Astrocyte (in vitro differentiated cells and primary cell): ENCODE measurements at places on chromosomes 4 and X. TPM values are rescaled to one million over a fixed set of nuclear protein-coding genes. Genes with fewer than 3 reads are reported as not detected.

GRCh38 chrX:119817130-119817690 is 25.8 kb upstream of the RPL39 start:
- H3K36me3 ChIP-seq = no peaks in the 10 kb centered on the region
- no peak overlapping the region for H3K4me3 ChIP-seq
- no peaks in the 10 kb centered on the region for H3K27me3 ChIP-seq
- no peaks in the 10 kb centered on the region for H3K4me1 ChIP-seq
- no peak for DNase-seq
- no peak overlapping the region for H3K27ac ChIP-seq

DNA sequence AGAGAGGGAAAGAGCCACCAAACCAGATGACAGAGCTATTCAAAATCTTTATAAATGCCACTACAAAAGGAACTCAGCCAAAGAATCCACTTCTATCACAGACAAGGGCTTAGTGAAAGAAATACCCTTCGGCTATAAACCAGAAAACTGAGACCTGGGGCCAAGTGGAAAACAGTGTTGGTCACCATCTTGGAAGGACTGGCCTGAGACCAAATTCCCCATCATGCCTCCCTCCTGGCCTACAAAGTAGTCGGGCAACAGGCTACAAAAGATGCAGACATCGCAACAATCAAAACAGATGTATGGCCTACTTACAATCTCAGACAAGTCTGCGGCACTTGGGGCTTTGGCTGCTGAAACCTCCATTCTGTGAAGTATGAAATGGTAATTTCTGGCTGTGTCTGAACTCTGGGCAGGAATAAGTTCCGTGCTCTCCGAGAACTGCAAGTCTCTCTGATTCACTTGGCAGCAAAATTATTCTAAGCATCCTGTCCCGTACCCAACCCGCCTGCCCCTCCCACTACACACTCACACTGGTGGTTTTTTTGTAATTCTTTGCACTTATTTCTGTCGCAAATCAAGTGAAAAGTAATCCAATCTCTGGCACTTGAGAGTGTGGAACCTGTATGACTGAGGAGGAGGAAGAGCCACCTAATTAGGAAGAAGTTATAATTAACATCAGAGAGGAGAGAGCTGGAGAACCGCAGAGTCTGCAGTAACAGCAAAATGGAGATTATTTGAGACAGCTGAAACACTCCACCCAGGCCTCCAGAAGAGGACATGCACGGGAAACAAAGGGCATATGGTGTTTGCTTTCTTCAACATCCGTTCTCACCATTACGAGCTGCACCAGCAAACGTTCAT is 87.8 kb downstream of the SH3KBP1 start:
- no peak overlapping the region for H3K4me3 ChIP-seq
- H3K27ac ChIP-seq = no peak overlapping the region
- H3K36me3 ChIP-seq = no peaks in the 10 kb centered on the region
- no peaks in the 10 kb centered on the region for H3K27me3 ChIP-seq
- peak; percentile 51 for DNase-seq

- no peak overlapping the region for H3K4me3 ChIP-seq
- no peaks in the 10 kb centered on the region for H3K27me3 ChIP-seq
- no peaks in the 10 kb centered on the region for H3K36me3 ChIP-seq
- no peak for DNase-seq
- no peaks in the 10 kb centered on the region for H3K4me1 ChIP-seq
Measured at GRCh38 chr4:93912146-93912545, 83.6 kb downstream of the ATOH1 start.

Gene ABCB7
- total RNA-seq = 18.0 and 21.4 TPM in 2 replicates

Gene C1QTNF7
- not detected in 2 replicates for total RNA-seq

- H3K4me1 ChIP-seq = peaks cover 7% of the 10 kb centered on the region
- H3K27ac ChIP-seq = no peak overlapping the region
- H3K27me3 ChIP-seq = no peaks in the 10 kb centered on the region
Measured at GRCh38 chr4:94897023-94897422, 139.3 kb downstream of the BMPR1B start.

DNA sequence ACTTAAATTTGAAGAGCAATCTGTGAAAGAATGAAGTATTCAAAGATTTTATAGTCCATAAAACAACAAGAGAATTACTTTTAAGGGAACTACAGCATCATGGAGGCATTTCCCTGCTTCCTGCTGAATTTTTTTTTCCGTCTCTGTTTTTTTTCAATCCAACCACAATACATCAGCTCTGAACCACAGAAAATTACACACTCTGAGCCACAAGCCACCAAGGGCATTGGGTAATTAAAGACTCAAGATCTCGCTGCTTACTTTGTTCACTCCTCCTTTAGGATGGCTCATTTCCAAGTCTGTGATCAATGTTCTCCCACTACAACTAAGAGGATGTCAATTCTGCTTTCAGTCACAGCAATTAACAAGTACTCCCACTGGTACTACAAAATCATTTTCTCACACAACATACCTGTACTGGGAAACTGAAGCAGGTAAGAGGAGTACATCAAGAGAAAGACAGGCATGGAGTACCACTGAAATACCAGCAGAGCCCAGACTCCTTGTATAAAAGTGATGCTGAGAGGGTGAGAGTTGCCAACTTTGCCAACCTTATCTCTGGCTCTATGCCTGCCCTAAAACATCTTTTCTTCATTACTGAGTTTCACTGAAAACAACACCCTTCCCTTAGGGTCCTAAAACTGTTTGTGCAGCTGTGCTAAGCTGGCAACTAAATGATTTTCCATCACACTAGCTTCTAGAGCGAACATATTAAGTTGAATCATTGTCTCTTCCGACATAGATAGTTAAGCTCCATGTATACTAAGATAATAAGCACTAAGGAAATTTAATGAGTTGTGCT is 105.8 kb upstream of the MAGEB18 start:
- H3K27ac ChIP-seq = no peak overlapping the region
- H3K36me3 ChIP-seq = no peaks in the 10 kb centered on the region
- no peak for DNase-seq
- no peak overlapping the region for H3K4me3 ChIP-seq
- H3K4me1 ChIP-seq = no peaks in the 10 kb centered on the region
- no peaks in the 10 kb centered on the region for H3K27me3 ChIP-seq

DNA sequence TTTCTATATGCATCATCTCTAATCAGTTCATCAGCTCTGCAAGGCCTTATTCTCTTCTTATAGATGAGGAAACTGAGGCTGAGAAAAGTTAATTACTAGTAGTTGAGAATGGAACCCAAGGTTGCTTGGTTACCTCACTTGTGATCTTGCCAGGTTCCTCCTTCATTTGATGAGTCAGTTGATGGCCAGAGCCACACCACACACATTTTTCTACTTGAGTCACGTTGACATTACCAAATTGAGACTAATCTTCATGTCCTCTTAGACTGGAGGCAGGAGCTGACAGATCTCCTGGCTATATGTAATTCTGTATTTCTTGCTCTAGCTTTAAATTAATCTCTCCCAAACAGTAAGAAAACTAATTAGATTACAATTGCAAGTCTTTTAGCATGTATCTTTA is 428.4 kb downstream of the AFF2 start:
- no peaks in the 10 kb centered on the region for H3K36me3 ChIP-seq
- H3K27ac ChIP-seq = no peak overlapping the region
- H3K4me3 ChIP-seq = no peak overlapping the region
- no peaks in the 10 kb centered on the region for H3K27me3 ChIP-seq
- peak; percentile 55 for DNase-seq
- H3K4me1 ChIP-seq = no peaks in the 10 kb centered on the region

GRCh38 chr4:138542191-138542776 is 300.1 kb upstream of the SLC7A11 start:
- DNase-seq = no peak
- H3K4me1 ChIP-seq = no peaks in the 10 kb centered on the region
- no peak overlapping the region for H3K4me3 ChIP-seq
- no peaks in the 10 kb centered on the region for H3K27me3 ChIP-seq
- no peaks in the 10 kb centered on the region for H3K36me3 ChIP-seq

Gene SPANXA2
- total RNA-seq = not detected in 2 replicates

- H3K4me1 ChIP-seq = no peaks in the 10 kb centered on the region
- H3K36me3 ChIP-seq = no peaks in the 10 kb centered on the region
- no peaks in the 10 kb centered on the region for H3K27me3 ChIP-seq
- no peak overlapping the region for H3K4me3 ChIP-seq
Measured at GRCh38 chr4:139314047-139314800, 11.9 kb upstream of the NDUFC1 start.

Gene ZIC3
- 0.31 and 0.36 TPM in 2 replicates for total RNA-seq
